Testis (tissue), 5 donors: ENCODE measurements at places on chromosomes 3 and 15.

DNA sequence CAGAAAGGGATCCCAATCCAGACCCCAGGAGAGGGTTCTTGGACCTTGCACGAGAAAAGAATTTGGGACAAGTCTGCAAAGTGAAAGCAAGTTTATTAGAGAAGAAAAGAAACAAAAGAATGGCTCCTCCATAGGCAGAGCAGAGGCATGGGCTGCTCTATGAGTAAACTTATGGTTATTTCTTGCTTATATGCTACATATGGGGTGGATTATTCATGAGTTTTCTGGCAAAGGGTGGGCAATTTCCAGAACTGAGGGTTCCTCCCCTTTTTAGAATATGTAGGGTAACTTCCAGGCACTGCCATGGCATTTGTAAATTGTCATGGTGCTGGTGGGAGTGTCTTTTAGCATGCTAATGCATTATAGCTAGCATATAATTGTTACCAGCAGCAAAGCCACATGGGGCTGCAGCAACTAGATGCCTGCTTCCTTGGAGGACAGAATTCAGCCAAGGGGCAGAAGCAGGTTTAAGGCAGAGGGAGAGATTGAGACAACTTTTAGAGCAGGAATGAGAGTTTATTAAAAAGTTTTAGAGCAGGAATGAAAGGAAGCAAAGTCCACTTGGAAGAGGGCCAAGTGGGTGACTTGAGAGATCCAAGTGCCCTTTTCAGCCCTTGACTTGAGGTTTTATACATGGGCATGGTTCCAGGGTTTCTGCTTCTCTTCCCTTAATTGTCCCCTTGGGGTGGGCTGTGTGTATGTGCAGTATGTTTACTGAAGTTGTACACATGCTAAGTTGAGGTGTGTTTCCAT, 41.3 kb downstream of the METTL6 start:
- DNase-seq, result peak; percentile 42

DNA sequence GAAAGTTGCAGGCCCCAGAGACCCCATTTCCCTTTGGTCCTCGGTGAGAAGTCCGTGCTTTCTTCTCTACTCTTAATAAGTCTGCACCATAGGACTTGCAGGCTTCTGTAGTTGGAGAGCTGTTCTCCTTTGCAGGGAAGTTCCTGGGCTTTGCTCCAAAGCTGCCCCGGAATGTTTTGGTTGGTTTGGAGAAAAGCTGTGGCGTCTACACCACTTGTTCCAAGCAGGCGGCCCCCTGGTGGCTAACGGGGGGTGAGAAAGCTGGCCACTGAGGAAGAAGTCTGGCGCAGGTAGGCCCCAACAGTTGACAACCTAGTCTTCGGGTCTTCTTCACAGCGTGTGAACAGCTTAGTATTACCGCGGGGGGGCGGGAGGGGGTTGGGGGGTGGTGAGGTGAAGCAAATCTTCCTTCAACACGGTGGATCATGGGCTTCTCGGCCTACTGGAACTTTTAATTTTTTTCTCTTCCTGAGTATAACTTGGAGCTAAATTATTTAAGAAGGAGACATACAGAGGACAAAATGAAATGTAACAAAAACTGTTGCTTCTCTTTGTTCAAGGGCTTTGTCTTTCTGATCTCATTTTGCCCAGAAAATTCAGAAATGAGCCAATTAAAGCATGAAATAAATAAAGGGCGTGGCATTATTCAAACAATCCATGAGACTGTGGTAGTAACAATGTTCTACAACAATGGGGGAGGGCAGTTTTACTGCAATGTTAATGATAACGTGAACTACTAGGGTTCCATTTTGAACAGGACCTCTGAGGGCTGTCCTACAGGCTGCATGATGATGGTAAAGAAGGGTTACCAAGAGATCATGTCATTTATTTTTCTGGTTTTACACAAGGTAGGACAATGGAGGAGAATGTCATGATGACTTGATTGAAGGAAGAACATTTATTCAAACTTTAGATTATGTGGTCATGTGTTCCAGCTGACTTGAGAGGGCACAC, 2.2 kb upstream of the THRB start:
- peak; percentile 63 for DNase-seq

- no peak for DNase-seq
Observed at GRCh38 chr15:29526802-29527201, 257.2 kb upstream of the NSMCE3 start.

- peak; percentile 72 for DNase-seq
Observed at GRCh38 chr15:90315278-90315982, 36.7 kb upstream of the ZNF774 start.
